ENCODE measurements at places on chromosomes 12 and 14.

- DNase-seq = no peak
Measured at GRCh38 chr12:92140896-92141536, 4.6 kb downstream of the BTG1 start.

DNA sequence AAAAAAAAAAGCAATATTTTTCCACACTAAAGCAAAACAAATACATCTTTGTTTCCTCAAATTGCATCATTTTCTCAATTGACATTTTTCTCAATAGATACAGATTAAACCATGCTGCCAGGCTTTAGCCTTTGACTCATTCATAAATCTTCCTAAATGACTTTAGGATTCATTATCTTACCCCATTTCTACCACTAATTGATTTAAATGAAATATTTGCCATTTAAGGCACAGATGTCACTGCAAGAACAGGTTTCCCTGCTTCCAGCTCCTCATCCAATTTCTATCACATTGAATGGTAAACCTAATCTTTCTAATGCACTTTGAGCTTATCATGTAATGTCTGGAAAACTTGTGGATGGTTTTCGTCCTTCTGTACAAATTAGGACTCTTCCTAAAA is 298.7 kb downstream of the RPL10L start:
- DNase-seq = no peak

DNA sequence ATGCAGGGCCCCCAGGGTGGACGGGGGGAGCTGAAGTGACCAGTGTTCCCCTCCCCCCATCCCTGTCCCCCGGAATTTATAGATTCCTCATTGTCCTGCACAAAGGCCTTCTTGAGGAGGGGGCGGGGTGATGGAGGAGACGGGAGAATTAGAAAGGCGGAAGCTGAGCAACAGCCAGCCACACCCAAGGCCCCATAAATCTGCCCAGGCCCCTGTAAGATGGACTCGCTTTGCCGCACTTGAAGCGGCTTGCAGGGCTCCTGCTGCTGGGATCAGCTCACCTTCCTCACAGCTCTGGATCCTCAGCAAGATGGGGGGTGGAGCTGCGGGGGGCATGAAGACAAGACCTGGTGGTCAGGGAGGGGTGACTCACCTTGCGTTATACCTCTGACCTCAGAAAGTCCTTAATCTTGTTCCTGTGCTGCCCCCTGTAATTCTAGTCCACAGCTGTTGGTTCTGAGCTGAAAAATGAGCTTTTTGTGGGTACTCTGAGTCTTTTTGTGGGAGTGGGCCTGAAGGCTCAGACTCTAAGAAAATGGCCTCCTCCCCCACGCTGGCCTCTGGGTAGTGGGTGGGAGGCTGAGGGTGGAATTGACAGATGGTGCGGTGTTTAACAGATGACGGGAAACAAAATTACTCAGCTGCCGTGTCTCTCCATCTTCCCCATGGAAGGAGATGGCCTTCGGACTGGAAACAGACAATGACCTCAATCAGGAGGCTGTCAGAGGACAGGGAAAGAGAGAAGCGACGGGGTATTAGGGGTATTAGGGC is 15.8 kb upstream of the ANKRD33 start:
- DNase-seq = no peak

GRCh38 chr14:34957771-34958286 is 25.0 kb upstream of the SRP54 start:
- no peak for DNase-seq

GRCh38 chr12:20259786-20260185 is 108.6 kb upstream of the PDE3A start:
- DNase-seq = no peak

GRCh38 chr12:1773937-1774655 is 46.3 kb upstream of the LRTM2 start:
- DNase-seq = no peak

- DNase-seq = peak; percentile 28
Measured at GRCh38 chr12:128387811-128388422, 120.9 kb downstream of the TMEM132C start.

- no peak for DNase-seq
Measured at GRCh38 chr14:51648296-51648695, 3.4 kb upstream of the FRMD6 start.

GRCh38 chr12:65845751-65846537 is 21.7 kb downstream of the HMGA2 start:
- DNase-seq = no peak

DNA sequence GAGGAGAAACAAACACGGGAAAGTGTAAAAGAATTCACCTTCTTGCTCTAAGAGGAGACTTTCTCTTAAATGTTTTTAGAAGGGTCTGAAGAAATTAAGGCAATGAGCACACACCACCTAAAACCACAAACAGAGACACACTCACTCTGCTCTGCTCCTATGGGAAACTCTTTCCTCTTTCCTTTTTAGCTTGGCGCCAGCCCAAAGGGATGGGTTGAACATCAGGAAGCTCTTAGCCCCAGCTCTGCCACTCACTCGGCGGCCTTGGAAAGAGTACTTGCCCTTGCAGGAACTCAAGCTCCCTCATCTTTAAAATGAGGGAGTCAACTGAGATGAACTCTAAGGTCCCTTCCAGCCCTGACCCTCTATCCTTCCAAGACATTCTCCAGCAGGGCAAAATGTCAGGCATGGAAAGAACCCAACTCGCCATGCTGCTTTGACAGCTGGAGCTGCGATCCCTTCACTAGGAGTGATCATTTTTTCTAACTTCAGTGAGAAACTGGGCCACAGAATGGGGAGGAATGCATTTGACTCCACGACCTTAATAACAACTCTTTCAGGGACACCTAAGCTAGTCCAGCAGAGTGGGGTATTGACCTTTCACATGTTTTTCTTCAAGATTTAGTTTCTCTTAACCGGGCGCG is 980 bp upstream of the RNASE8 start:
- no peak for DNase-seq

All from activated CD4-positive, alpha-beta T cell treated with anti-CD3 and anti-CD28 coated beads, Interleukin-2, amount 50 U/mL, for 48 hours (primary cell).